Lung (tissue), 17 donors: ENCODE measurements at places on chromosomes 11 and 22.

DNA sequence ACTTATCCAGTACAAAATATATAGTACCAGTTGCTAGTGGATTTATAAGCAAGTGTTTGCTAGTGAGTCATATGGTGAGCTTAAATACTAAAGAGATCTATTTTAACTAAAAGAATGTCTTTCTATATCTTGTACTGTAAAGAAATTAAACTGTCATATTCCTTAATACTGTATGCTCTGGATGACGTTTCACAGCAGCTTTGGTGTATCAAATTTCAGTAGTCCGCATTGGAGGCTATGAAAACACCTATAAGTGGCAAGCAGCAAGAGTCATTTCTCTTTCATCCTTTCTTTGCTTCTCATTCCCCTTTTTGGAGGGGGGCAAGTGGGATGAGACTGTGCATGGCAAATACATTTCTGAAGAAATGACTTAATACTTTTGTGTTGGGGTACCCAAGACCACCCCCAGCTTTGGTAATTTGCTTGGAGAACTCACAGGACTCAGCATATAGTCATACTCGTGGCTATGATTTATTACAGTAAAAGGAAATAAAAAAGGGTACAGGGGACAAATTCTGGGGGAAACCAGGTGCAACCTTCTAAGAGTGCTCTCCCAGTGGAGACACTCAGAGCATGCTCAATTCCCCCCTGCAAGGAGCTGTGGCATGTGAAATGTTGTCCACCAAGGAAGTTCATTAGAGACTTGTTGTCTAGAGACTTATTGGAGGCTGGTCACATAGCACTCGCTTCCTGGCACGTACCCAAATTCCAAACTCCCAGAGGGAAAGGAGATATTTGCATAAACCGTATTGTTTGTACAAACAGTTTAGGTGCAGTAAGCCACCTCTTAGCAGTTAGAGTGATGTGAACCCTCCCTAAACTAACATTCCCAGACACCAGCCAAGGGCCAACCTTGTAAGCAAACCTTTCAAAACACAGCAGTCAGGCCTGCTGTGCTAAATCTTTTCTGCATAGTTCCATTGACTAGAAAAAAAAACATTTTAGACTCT, 210.8 kb downstream of the PGR start:
- H3K4me3 ChIP-seq, result no peak overlapping the region
- no peak overlapping the region for H3K27ac ChIP-seq
- peaks cover 4% of the 10 kb centered on the region for H3K36me3 ChIP-seq

DNA sequence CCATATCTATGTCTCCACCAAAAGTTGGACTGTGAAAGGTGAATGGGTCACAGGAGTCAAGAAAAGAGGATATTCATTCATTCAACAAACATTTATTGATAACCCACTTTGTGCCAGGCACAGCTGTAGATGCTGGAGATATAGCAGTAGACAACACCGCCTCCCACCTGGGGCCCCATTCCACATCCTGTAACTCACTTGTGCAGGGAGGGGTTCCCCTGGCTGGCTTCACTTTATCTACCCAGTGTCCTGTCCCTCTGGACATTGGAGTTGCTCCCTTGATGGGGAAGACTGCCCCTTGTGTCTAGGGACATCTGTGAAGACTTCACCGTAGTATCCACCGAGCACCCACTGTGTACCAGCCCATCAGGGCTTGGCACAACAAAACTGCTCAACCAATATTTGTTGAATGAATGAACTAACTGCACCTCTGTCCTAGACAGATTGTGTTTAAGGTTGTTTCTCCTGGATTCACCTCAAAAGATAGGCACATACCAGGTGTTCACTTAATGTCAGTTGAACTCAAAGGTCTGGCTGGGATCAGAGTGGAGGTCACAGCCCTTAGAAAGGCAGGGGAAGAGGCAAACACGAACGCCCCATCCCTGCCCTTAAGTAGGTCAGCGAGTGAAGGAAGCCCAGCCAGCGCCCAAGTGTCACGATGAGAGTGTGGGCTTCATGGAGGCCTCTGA, 1.4 kb upstream of the OVOL1 start:
- DNase-seq, result no peak
- H3K27me3 ChIP-seq, result no peaks in the 10 kb centered on the region
- H3K27ac ChIP-seq, result no peak overlapping the region
- no peaks in the 10 kb centered on the region for H3K36me3 ChIP-seq
- H3K4me1 ChIP-seq, result peaks cover 6% of the 10 kb centered on the region

DNA sequence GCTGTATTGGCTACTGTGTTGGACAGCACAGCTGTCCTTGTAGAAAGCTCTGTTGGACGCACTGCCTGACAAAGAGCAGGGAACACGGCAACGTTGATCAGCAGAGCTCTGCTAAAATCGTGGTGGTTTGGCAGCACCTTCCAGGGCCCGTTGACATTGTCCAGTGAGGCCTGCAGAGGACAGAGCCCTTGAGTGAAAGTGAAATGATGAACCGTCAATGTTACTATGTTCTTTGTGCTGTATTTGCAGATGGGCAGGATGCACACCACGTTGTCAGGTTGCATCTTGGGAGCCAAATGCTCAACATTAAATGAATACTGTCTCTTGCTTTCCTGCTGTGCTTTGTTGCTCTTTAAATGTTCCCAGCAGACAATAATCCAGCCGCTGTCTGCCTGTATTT, 69.7 kb downstream of the NELL1 start:
- no peaks in the 10 kb centered on the region for H3K4me1 ChIP-seq
- no peak for DNase-seq
- H3K4me3 ChIP-seq, result no peak overlapping the region
- H3K36me3 ChIP-seq, result no peaks in the 10 kb centered on the region
- no peak overlapping the region for H3K27ac ChIP-seq
- no peaks in the 10 kb centered on the region for H3K27me3 ChIP-seq

GRCh38 chr11:109329716-109330115, 92.3 kb upstream of the C11orf87 start:
- DNase-seq, result no peak
- no peak overlapping the region for H3K27ac ChIP-seq
- peaks cover 4% of the 10 kb centered on the region for H3K4me1 ChIP-seq
- no peaks in the 10 kb centered on the region for H3K27me3 ChIP-seq

DNA sequence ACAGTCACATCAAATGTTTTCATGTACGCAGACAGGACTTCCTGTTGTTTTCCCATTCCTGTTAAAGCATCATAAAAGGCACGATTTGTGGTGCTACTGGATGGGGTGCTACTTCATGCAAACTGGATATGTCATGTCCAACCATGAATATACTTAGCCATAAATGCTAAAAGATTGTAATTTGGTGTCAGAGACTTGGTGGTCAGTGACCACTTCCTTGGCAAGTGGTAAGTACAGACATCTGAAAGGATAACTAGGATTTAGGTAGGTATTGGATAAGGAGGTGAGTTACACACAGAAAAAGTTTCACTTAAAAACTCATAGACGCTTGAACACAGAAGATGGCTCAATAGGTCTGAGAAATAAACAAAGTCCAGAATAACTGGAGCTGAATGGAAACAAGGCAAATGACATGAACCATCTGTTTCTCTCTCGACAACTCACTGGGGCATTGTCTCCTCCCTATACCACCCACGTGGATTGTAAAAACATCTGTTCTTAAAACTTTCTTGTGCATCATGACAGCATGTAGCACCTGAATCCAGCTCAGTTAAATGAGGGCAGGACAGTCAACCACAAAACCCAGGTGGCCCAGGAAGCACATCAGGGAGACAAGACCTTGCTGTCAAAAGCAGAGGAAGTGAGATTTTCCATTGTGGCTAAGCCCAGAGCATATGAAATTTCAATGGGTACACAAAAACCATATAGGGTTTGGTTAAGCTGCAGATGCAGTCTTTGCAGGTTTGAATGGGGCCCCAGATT, 22.1 kb upstream of the IGLL5 start:
- H3K27ac ChIP-seq, result no peak overlapping the region
- no peak overlapping the region for H3K4me3 ChIP-seq
- H3K27me3 ChIP-seq, result no peaks in the 10 kb centered on the region
- H3K4me1 ChIP-seq, result no peaks in the 10 kb centered on the region
- DNase-seq, result peak; percentile 85

GRCh38 chr11:17604201-17604914, 57.3 kb downstream of the OTOG start:
- no peak overlapping the region for H3K4me3 ChIP-seq
- no peak for DNase-seq
- no peaks in the 10 kb centered on the region for H3K4me1 ChIP-seq
- H3K27me3 ChIP-seq, result no peaks in the 10 kb centered on the region

- no peaks in the 10 kb centered on the region for H3K27me3 ChIP-seq
- peaks cover 6% of the 10 kb centered on the region for H3K4me1 ChIP-seq
- no peak for DNase-seq
- H3K27ac ChIP-seq, result no peak overlapping the region
- no peak overlapping the region for H3K4me3 ChIP-seq
Observed at GRCh38 chr11:45754261-45754709, 50.7 kb upstream of the SLC35C1 start.
